GM13976 (cell line): ENCODE measurements at places on chromosomes 5 and 9.

- DNase-seq, result no peak
Observed at GRCh38 chr5:176664479-176664878, 17.2 kb downstream of the TSPAN17 start.

- no peak for DNase-seq
Observed at GRCh38 chr9:130143958-130144366, 28.2 kb upstream of the NCS1 start.

DNA sequence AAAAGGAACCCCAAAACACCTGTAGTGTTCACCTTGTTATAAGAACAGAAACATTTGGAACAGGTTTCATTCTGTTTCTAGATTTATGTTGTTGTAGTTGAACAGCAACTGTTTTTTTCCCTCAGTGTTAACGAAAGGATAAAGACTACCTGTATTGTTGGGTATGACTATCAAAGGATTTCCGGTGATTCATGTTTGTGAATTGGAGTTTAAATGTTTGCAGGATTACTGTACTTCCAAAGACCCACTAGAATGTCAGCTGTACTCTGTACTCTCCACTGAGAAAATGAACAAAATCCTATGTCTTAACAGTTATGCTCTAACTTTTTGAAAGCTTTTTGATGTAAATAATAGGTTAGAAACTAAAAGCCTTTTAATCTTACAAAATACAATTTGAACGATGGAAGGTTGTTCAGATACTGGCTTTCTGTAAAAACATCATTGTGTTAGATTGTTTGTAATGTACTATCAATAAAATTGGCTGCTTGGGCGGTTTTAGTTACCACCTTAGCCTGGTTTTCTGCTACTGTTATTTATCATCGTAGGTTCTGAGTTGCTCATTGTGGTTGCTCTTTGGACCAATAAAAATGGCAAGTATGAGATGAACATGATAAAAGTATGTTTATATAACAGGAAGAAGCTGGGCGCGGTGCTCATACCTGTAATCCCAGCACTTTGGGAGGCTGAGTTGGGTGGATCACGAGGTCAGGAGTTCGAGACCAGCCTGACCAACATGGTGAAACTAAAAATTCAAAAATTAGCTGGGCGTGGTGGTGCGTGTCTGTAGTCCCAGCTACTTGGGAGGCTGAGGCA lies 44.1 kb downstream of the DCP2 start:
- no peak for DNase-seq

DNA sequence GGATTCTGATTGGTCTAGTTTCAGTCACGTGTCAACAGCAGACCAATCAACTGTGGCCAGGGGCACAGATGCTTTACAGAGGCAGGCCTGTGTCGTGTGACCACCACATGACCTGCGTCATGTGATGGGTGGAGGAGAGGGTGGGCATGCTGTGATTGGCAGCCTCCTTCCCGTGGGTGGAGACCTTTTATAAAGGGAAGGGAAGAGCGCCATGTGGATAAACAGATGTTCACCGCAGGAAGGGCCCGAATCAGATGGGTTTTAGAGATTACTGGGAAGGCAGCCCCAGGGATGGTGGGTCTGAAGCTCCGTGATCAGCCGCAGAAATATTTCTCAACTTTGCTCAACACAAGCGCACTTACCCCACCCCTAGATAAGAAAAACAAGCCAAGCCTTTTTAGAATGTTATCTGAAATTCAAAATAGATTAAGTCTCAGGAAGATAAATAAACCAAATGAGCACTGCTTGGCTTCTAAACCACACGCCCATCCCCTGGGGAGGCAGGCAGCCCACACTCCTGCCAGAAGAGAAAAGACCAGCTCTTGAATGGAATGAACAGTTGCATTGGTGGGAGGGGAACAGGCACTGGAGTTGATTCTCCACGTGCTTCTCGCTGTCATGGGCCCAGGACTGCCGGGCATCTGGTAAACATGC lies 43.6 kb downstream of the ROPN1L start:
- no peak for DNase-seq

GRCh38 chr5:144281784-144282183 lies 111.1 kb downstream of the KCTD16 start:
- DNase-seq, result no peak

- no peak for DNase-seq
Observed at GRCh38 chr5:90488791-90489190, 14.1 kb downstream of the POLR3G start.

DNA sequence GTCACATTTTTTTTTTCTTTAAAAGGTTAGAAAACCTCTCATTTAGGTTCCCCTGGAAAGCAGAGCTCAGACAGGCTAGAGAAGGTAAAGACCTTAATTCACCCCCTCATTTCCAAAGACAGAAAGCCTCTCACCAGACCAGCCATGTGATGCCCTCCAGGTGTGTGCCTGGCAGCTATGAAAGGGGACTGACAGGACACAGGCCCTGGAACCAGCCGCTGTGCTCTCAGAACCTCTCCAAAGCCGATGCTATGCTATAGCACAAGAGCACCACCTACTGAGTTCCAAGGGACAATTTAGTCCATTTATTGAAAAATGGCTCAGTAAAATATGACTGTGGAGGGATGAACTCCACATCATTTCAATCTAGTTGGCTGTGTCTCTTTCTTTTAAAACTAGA lies 48.8 kb downstream of the FANCC start:
- peak; percentile 31 for DNase-seq

- DNase-seq, result no peak
Observed at GRCh38 chr5:143705381-143705780, 106.6 kb upstream of the HMHB1 start.
